Hippocampal formation (tissue), 2 donors: ENCODE measurements at places on chromosomes 13 and 19.

- DNase-seq, result no peak
Measured at GRCh38 chr19:49421039-49421877, 2.0 kb downstream of the PTH2 start.

- peak; percentile 82 for DNase-seq
Measured at GRCh38 chr13:40666045-40666932, at the start of gene FOXO1. Gene FOXO1, minus strand, starts transcription at chr13:40666641. Its CDS starts 429 bp downstream, at chr13:40666212.

DNA sequence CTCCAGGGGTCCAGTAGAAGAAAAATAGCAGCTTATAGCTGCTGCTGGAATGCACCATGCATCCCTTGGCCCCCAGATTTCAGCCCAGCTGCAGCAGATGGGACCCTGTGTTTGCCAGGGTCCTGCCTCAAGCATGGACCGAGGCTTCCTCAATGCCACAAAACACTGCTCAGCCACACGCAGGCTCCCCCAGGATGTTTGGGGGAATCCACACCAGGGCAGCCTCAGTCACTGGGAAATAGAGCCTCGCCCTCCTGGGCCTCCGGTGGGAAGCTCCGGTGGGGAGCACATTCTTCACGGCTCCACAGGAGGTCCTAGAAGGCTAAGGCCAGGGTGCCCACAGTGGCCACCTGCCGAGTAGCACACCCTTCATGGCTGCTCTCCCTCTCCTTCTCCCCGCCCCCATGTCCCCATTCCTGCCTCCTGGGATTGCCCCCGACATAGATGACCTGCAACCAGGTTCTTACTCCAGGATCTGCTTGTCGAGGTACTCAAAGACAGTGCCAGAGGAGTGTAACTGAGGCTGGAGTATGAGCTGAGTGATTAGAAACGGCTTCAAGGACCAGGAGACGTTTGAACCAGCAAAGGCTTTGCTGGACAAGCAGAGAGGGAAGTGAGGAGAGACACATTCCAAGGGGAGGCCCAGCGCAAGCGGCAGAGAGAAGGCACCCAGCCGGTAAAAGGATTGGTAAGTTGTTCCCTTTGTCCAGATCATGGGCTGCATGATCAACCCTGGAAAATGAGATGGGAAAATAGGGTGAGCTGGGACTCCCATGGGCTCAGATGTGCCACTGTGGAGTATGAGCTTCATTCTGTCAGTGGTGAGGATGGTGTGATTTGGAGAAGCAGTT lies 110.7 kb upstream of the UQCRFS1 start:
- DNase-seq, result no peak

GRCh38 chr13:71634182-71634581 lies 232.8 kb downstream of the DACH1 start:
- no peak for DNase-seq
